ENCODE measurements at places on chromosomes 2 and 18. TPM values are rescaled to one million over a fixed set of nuclear protein-coding genes. Genes with fewer than 3 reads are reported as not detected.

DNA sequence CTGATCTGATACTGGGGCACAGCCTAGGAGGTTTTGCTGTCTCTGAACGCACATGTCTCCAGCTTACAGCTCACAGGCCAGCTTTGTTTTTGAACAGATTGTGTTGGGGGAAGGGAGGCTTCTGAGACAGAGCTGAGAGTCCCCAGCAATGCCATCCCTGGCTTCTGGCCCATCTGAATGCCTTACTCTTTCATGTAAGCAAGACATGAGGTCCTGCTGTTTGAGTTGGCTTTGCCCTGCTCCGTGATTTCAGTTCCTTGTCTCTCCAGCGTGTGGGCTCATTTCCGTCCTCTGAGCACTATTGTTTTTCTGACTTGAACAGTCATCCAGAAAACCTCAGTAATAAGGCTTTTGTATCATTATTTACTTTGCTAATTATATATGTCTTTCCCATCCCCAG, 194.9 kb upstream of the TNP1 start:
- no peak for DNase-seq

Gene SCG2
- total RNA-seq: 38.7 TPM

DNA sequence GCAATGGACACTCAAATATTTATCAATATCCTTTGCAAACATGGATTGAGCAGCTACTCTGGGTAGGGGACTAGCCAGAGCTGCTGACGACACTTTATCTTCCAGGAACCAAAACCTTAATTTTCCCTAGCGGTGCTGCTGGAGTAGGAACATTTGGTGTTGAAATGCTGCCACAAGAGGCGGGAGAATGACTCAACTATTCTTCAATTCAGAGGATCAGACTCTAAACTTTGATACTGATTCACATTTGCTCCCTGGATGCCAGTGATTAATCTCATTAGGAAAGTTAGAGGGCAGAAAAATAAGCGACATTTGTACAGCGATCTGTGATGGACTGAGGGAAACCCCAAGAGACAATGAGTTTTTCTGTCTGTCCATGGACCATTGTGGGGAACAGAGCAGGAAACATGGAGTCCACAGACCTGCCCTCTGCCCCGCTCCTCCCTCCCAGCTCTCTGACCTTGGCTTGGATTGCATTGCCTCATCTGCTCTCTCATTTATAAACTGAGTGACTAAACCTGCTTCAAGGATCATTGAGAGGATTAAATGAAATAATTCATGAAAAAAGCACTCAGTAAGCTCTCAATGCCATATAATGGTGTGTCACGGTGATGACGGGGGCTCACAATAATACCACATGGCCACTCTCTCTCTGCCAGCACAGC, 12.6 kb upstream of the EPB41L3 start:
- DNase-seq: no peak

Gene IL36B
- not detected for total RNA-seq

Gene GAL3ST2
- total RNA-seq: 0.42 TPM

Data from glutamatergic neuron (in vitro differentiated cells).